ENCODE measurements at places on chromosomes 4 and X.

GRCh38 chr4:10074767-10075105, 41.9 kb downstream of the WDR1 start:
- peak; percentile 41 for DNase-seq

DNA sequence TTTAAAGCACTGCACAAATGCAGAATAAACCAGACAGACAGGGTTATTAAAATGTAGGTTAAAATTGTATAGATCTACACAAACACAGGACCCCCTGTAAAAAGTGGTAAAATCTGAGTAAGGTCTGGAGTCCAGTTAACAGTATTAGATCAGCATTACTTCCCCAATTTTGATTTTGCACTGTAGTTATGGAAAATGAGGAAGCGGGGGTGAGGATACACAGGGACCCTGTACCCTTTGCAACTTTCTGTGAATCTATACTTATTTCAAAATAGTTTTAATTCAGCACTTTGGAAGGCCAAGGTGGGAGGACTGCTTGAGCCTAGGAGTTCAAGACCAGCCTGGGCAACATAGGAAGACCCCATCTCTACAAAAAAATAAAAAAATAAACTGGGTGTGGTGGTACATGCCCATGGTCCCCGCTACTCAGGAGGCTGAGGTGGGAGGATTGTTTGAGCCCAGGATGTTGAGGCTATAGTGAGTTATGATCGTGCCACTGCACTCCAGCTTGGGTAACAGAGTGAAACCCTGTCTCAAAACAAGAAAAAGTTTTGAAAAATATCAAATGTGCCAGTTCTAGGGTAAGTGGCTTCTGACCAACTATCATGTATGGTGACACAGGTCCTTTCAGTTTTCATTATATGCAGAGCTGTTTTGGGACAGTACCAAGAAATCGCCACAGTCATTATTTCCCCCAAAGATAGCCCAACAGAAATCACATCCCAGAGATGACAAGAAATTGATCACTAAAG, 17.7 kb downstream of the SEL1L3 start:
- no peak for DNase-seq

DNA sequence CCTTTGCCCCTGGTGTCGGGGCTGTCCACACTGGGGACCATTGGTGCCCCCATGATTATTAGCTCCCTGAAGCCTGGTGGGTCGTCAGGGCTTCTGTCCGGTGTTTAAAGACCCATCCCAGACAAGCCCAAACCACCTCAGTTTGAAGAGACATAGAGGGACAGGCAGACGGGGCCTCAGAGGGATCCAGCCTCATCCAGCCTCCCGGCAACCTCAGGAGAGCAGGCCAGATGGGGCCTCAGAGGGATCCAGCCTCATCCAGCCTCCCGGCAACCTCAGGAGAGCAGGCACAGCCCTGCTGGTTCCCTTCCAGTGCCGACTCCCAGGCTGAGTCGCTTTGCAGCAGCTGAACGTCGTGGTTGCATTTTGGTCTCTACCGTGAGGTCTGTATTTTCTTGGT, 32.1 kb downstream of the PIGG start:
- no peak for DNase-seq

GRCh38 chrX:132591719-132592275, 103.0 kb upstream of the MBNL3 start:
- DNase-seq: no peak

- DNase-seq: peak; percentile 72
Observed at GRCh38 chr4:173317004-173317403, 17.2 kb downstream of the HMGB2 start.

DNA sequence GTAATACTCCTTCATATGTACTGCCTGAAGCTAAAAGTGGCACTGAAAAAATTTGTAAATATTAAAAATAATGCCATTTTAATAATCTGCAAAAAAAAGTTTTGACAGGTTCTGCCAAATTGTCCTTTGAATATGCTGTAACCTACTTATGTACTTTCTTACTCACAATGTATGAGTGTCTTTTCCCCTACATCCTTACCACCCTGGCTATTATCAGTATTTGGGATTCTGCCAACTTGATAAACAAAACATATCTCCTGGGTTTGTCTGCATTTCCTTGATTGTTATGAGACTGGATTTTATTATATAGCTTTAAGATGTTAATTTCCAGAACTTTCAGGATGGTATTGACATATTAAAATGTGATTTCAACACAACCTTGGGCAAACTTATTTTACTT, 187.9 kb downstream of the CHM start:
- no peak for DNase-seq

- DNase-seq: no peak
Observed at GRCh38 chr4:124037236-124037635, 640.6 kb downstream of the SPRY1 start.

GRCh38 chr4:153804722-153805121, 15.8 kb upstream of the SFRP2 start:
- no peak for DNase-seq

- no peak for DNase-seq
Observed at GRCh38 chr4:176013476-176014247, 52.0 kb upstream of the WDR17 start.

DNA sequence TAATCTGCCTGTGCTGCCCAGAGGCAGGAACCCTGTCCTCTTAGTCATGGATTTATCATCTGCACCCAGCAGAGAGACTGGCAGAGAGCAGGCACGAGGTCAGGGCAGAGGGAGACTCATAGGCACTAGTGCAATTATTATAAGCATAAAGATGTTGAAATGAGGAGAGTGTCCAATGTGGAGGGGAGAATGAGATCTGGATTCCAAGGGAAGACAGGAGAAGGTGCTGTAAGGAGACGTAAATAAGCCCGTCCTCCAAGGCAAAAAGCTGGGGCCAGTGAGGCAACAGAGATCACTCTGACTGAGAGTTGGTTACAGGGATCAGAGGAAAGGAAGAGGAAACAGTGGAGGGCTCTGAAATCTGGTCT, 406.2 kb downstream of the MAPK10 start:
- DNase-seq: no peak
